ENCODE measurements at places on chromosomes 12 and 14.

DNA sequence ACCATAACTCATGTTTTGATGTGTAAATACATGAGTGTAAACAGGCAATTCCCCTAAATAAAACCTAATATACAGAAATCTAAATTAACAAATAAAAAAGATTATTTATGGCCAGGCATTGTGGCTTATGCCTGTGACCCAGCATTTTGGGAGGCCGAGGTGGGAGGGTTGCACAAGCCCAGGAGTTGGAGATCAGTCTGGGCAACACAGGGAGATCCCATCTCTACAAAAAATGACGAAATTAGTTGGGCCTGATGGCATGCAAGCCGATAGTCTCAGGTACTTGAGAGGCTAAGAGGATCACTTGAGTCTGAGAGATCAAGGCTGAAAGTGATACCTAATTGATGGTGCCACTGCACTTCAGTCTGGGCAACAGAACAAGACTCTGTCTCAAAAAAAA is 48.7 kb downstream of the BCAT1 start:
- DNase-seq: no peak

DNA sequence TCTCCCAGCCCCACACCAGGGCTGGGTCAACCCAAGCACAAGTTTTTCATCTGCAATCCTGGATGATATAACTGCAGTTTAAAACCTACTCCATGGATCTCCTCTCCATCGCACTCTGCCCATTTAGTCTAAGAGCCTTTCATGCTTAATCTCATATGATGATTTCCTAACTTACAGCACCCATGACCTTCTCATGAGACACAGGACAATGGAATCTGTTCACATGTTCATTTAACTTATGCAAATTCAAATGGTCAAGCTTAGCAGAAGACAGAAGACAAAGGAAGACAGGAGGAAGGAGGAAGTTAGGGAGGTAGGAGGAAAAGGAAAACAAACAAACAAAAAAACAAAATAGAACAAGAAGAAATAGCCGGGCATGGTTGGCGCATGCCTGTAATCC is 64.6 kb upstream of the PNMA1 start:
- no peak for DNase-seq

DNA sequence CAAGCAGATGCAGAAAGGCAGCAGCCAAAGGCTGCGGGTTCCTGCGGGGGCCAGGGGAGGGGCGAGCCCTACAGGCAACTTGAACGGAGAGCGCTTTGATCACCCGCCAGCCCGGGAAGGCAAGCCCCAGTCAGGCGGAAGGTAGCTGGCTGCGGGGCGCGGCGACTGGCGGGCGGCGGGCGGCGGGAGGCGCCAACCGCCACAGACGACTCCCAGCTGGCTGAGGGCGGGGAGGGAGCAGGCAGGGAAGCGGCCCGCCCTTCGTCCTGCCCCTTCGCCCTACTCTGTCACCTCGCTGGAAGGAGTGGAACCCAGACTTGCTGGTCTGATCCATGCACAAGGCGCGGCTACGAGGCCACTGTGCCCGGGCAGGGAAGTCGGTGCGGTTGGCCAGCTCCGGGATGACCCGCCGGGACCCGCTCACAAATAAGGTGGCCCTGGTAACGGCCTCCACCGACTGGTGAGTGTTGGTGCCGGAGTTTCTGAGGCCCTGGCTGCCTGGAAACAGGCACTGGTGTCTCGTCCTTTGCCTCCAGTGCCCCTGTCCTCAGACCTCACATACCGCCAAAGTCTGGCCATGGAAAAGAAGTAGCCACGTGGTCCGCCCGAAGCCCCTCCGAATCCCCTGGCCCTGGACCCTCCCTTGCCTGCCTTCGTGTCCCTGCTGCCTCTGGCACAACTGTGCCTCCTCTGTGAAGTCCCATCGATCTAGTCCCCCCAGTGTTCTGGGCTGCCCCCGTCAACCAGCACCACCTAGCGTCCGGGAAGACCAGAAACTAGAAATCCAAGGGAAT is 15.4 kb upstream of the CARMIL3 start:
- no peak for DNase-seq

DNA sequence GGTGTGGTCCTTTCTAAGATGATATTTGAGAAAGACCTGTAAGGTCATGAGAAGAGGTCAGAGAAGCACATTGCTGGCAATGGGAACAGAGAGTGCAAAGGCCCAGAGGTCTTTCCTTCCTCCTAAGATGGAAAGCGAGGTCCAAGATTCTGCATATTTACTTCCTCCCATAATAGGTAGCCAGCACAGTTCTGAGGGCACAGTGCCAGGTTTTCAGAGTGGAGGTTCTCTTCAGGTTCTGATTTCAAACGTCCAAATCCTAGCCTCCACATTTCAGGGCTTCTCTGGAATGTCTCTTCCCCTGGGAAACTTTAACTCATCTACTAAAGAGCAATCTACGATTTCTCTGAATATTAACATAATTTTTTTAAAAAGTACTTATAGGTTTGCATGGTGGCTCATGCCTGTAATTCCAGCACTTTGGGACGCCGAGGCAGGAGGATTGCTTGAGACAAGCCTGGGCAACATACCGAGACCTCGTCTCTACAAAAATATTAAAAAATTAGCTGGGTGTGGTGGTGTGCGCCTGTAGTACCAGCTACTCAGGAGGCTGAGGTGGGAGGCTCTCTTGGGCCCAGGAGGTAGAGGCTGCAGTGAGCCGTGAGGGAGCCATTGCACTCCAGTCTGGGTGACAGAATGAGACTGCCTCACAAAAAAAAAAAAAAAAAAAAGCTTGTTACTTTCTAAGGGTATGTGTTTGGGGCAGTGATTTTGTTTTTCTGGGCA is 526 bp upstream of the MRPL42 start:
- DNase-seq: no peak

DNA sequence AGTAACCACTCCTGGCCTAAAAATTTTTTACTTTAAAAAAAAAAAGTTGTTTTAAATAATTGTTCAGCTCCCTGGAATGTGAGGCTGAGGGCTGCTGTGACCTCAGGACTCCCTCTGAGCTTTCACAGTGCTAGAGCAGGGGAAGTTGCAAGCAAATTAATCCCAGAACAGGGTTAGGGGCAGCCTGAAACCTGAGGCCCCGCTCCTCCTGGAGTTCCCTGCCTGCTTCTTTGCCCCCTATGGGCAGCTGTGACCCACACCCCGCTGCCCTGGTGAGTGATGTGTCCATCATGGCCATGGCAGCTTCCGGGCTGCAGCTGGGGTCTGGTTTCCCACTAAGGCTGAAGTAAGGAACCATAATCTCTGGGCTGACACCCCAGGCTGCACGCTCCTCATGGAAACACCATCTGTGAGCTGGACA is 9.5 kb downstream of the RITA1 start:
- DNase-seq: no peak

- DNase-seq: no peak
Measured at GRCh38 chr12:6268484-6269157, 41.9 kb upstream of the PLEKHG6 start.

GRCh38 chr14:93976477-93977057 is at the start of gene ASB2:
Gene ASB2 (minus strand): TSS chr14:93976570. CDS start chr14:93964539, 12,031 bp downstream.
- no peak for DNase-seq

DNA sequence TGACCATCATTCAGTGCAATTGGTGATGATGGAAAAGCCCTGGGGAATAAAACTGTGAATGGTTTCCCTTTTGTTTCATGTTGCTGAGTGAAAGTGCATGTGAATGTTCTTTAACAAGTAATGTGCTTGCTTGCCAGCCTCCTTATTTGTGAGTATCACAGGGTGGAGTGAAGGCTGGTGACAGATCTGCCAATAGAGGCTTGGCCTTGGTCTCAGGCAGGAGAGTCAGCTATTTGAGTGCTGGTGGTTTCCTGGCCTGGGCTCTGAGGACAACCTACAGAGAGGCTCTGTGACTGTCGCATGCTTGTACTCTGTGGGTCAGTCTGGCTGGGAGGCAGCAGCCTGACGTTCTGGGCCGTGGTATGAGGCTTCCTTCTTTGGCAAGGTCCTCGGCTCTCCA is 20.7 kb downstream of the KRT85 start:
- no peak for DNase-seq

DNA sequence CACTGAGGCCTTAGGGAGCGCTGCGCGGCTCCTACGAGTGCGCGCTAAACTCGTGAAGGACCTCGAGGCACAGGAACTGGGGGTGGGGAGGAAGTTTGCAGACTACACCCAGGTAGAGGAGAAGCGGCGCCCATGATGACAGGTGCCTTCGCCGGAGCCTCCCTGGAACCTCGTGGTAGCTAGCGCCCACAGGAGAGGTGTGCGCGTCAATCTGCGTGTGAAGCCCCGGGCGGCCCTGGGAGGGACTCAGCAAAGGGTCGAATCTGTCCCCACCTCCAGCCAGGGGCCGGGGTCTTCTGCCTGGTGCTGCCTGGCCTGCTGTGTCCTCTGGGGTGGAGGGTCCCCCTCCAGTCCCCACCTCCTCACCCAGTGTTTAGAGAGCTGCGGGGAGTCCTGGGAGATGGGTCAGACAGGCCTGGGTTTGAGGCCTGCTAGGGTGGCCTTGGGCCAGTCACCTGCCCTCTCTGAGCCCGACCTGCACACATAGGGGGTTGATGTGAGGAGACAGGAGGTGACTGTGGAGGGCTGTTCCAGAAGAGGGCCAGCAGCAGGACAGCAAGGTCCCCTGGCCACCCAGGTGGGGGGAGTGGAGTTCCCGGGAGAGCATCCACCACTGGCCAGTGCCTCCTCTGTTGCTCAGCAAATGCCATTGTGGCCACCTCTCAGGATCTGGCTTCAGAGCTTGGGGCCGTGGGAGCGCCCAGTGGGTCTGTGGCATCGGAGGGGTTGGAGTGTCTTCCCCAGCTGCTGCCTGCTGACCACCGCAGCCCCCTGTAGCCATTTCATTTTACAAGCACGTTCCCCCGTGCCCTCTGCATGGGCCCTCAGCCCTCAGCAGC is 20.2 kb upstream of the KIF26A start:
- no peak for DNase-seq

DNA sequence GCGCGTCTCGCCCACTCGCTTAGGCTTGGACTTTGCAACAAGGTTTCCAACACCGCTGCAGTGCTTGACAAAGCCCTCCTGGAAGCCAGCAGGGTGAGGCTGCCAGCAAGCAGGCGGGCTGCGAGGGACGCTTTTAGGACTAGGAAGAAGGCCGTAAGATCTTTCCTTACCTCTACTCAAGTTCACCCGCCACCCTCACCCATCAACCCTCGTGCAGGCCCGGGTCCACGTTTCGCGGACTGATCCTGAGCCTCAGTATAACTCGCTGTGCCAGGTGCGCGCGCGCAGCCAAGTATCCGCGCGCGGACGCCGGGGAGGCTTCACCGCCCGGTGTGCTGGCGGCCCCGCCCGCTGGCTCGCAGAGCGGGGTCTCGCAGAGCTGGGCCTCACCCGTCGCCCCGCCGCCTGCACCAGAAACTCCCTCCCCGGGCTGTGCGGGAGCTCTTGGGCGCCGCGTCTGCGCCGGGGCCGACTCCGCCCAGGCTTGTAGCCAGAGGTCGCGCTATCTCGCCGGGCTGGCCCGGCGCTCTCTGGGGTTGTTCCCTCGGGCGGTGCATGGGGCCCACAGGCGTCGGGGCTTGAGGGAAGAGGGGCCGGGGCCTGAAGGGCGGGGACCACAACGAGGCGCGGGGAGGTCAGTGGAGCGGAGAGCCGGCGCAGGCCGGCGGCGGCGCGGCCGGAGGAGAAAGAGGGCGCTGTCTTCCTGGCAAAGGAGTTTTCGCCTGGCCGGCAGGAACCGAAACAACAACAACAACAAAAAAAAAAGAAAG is 7.6 kb upstream of the SIX1 start:
- no peak for DNase-seq

GRCh38 chr14:104383996-104384775 is 195.4 kb upstream of the C14orf180 start:
- no peak for DNase-seq

DNA sequence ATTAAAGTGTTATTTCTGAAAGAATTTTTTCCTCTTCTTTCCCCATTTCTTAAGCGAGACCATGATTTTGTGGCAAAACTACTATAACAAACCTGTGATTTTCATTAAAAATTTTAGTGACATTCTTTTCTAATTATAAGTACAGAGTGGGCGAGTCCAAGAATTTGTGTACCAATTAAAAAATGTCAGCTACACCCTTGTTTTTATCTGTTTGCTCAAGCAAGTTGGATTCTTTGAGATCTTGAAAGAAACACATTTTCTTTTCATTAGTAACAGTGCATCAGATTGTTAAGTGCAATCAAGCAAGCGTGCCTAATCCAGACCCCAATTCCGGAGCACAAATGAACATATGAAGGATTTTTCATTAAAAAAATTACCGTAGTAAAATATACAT is 338.8 kb upstream of the DDHD1 start:
- no peak for DNase-seq

DNA sequence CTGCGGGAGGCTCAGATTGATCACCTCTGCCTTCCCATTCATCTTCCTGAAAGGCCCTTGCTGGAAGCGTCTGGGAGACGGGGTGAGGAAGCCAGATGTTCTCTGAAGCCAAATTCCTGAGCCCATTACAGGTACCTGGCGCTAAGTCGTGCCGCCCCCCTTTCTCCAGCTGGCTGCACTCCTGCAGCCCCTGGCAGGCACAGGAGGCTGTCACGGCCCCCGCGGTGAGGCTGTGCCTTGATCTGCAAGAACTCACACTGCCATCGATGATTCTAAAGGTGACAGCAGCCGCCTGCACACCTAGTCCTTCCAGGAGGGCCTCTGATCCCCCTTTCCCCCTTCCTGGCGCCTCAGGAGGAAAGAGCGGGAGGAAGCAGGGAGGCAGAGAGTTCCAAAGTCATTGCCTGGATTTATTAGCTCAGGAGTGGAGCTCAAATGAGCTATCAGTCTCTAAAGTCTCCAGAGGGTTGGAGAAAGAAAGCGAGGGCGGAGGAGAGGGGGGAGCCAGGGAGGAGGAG is 106.9 kb downstream of the RFLNA start:
- no peak for DNase-seq

DNA sequence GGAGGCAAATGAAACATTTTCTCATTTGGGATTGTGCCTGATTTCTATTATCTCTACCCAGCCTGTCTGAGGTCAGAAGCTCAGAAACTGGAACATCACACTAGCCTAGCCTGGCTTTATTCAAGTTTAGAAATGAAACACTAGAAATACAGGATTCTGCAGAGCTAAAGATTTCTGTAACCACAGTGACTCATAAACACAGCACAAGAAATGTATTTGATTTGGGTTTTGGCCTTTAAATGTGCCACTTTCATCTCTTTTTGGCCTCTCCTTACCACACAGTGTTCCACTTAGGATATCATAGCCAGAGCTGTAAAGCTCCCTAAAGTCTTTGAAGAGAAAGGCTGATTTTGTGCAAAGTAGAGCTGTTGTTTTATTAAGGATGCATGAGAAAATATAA is 307.5 kb downstream of the EMP1 start:
- DNase-seq: no peak

GRCh38 chr12:15563663-15564062 is 225.5 kb downstream of the EPS8 start:
- DNase-seq: no peak

DNA sequence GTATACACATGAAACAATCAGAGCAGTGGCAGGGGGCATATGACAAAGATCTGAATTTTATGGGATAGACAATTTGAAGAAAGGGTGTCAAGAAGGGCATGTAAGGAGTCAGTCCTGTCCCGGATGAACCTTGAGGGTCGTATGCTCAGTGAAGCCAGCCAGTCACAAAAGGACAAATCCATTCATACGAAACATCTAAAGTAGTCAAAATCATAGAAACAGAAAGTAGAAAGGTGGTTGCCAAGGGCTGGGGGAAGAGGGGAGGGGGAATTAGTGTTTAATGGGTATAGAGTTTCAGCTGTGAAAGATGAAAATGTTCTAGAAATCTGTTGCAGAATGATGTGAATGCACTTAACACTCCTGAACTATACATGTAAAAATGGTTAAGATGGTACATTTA is 157.5 kb downstream of the TGFB3 start:
- DNase-seq: no peak
